ENCODE measurements at places on chromosomes 3 and 15.
A peak's percentile ranks its signal among the peaks of the same experiment; 100 is the strongest.

DNA sequence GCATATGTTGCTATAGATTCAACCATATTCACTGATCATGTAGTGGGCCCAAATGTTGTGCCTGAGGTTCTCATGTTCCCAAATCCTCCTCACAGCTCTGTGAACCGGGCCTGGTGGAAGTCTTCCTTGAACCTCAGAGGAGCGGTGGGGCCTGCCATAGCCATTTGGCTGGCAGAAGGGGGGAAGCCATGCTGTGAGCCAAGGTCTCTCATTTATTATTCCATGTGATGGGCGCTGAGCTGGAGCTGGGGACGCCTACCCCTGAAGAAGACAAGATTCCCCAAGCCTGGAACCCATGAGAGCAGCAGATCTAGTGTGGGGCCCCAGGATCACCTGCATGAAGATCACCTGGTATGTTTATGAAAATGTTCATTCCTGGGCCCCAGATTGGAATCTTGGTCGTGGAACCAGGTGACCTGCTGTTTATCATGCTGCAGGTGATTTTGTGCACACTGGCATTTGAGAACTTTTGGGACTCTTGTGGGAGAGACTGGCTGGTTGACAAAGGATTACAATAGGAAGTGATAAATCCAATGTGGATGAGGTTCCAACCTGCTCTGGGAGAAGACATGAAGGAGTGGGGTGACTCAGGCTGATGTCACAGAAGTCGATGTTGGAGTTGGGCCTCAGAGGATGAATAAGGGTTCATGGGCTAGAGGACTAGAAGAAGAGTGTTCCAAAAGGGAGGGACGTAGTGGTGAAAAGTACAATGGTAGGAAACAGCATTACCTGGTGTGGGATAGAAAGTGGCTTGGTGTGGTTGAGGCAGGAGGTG is 102.1 kb downstream of the ASB7 start:
- H3K4me3 ChIP-seq = no peak overlapping the region
- no peak for DNase-seq
- no peaks in the 10 kb centered on the region for H3K27me3 ChIP-seq
- H3K36me3 ChIP-seq = no peaks in the 10 kb centered on the region
- H3K4me1 ChIP-seq = no peaks in the 10 kb centered on the region

DNA sequence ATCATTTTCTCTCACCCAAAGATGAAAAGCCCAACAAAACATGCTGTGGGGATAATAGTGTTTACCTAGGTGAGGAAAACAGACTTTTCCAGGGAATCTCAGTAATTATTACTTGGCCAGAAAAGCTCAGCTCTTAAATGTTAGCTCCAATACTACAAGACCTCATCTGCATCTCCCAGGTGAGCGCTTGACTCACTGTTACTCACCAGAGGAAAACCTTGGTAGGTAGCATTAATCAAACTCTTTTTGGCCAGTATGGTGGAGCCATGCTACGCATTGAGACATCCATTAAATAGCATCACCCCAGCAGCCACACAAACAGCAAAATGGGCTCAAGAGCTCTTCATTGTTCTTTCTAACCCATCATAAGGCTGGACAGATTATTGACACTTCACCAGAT is 99.0 kb downstream of the TIGIT start:
- H3K36me3 ChIP-seq = no peaks in the 10 kb centered on the region
- no peak overlapping the region for H3K4me3 ChIP-seq
- H3K4me1 ChIP-seq = no peaks in the 10 kb centered on the region
- H3K27me3 ChIP-seq = no peaks in the 10 kb centered on the region
- no peak overlapping the region for H3K27ac ChIP-seq

- no peak overlapping the region for H3K4me3 ChIP-seq
- no peak overlapping the region for H3K27ac ChIP-seq
- no peak for DNase-seq
- no peaks in the 10 kb centered on the region for H3K27me3 ChIP-seq
- peaks cover 8% of the 10 kb centered on the region for H3K4me1 ChIP-seq
Measured at GRCh38 chr3:186383026-186383993, 21.3 kb upstream of the DGKG start.

DNA sequence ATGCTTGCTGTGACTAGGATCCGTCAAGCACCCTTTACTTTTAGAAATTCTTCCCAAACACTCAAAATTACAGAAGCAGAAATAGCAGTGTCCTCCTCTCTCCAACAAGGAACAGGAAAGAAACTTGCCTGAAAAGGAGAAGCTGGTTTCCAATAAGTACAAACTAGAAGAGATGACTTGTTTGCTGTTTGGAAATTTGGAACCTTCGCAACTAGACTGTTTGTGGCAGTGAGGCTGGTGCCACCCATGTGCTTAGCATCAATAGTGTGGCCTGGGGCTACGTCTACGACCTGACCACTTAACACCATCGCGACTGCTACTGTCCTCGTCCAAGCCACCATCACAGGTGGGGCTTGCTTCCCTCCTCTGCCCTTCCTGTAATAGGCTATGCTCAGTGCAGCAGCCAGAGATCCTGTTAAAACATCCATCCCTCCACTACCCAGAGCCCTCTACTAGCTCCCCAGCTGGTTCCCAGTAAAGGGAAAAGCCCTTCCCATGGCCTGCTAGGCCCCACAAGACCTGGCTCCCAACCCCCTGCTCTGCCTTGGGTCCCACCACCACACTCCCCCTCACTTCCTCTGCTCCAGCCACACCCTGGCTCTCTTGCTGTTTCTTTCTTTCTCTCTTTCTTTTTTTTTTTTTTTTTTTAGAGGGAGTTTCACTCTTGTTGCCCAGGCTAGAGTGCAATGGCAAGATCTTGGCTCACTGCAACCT is 52.6 kb upstream of the CCR2 start:
- H3K36me3 ChIP-seq = no peaks in the 10 kb centered on the region
- H3K4me1 ChIP-seq = no peaks in the 10 kb centered on the region
- no peak overlapping the region for H3K27ac ChIP-seq

GRCh38 chr15:62060896-62061280 is 641 bp upstream of the VPS13C start:
- peak overlapping the region; percentile 85 for H3K4me3 ChIP-seq
- H3K27me3 ChIP-seq = no peaks in the 10 kb centered on the region
- H3K27ac ChIP-seq = peak overlapping the region; percentile 92
- no peak for DNase-seq
- no peaks in the 10 kb centered on the region for H3K36me3 ChIP-seq

GRCh38 chr3:183281126-183281797 is 28.2 kb downstream of the B3GNT5 start:
- no peak overlapping the region for H3K4me3 ChIP-seq
- no peak overlapping the region for H3K27ac ChIP-seq
- no peak for DNase-seq
- no peaks in the 10 kb centered on the region for H3K27me3 ChIP-seq

GRCh38 chr15:51401872-51402517 is 60.5 kb downstream of the GLDN start:
- no peaks in the 10 kb centered on the region for H3K4me1 ChIP-seq
- H3K27ac ChIP-seq = no peak overlapping the region
- H3K27me3 ChIP-seq = no peaks in the 10 kb centered on the region
- no peaks in the 10 kb centered on the region for H3K36me3 ChIP-seq
- DNase-seq = no peak

GRCh38 chr3:32502118-32502945 is at the start of gene CMTM6:
TSS of gene CMTM6 (minus strand) at chr3:32502852. CDS start at chr3:32502745, 107 bp downstream.
- peak within 1 kb of the TSS; percentile 2 for H3K27ac ChIP-seq
- no peaks in the 10 kb centered on the region for H3K36me3 ChIP-seq
- no peaks in the 10 kb centered on the region for H3K27me3 ChIP-seq
- H3K4me3 ChIP-seq = peak within 1 kb of the TSS; percentile 67
- peaks cover 26% of the 10 kb centered on the region for H3K4me1 ChIP-seq

DNA sequence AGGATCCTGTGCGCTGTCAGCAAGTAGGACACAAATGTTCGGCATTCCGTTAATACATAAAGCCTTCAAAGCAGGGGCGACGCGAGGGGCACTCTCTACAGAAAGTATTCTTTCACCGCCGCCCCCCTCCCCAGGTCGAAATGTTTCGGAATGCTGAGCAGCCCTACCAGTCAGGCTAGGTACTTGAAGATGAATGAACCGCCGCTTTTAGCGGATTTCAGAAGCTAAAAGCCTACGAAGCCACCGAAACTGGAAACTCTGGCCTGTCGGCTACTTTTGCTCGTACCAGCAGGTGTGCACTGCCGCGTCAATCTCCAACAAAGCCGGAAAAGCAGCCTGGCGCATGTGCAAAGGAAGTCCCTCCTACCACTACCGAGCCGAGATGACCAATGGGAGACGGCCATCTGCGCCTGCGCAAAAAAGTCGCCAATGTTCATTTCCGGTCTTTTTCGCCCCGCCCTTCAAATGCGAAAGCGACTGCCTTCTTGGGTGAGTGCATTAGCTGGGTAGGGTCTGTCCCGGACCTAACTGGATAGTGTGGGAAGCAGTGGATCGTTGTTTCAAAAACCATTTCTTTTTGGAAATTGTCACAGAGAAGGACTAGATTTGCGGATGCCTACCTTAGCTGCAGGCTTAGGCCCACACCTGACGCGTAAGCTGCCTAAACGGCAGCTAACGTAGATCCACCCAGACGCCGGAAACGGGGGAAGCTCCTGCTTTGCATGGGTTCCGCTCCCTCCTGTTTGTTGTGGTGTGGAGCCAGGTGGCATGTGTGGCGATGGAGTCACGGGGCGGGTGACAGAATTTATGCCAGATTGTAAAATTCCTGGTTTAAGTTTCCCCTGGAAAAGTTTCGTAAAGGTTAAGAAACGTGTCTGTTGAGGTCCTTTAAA is at the start of gene WDR5B:
Gene WDR5B, minus strand, starts transcription at position 301 of the 893 bp plus-strand sequence. CDS start 534 bp downstream, outside the sequence.
- peak within 1 kb of the TSS; percentile 94 for H3K27ac ChIP-seq
- H3K36me3 ChIP-seq = no peaks in the 10 kb centered on the region
- H3K4me1 ChIP-seq = no peaks in the 10 kb centered on the region
- H3K27me3 ChIP-seq = no peaks in the 10 kb centered on the region

- peaks cover 8% of the 10 kb centered on the region for H3K4me1 ChIP-seq
- no peak overlapping the region for H3K4me3 ChIP-seq
- no peaks in the 10 kb centered on the region for H3K27me3 ChIP-seq
- no peak for DNase-seq
- H3K27ac ChIP-seq = no peak overlapping the region
Measured at GRCh38 chr3:54357301-54357700, 234.9 kb downstream of the CACNA2D3 start.

DNA sequence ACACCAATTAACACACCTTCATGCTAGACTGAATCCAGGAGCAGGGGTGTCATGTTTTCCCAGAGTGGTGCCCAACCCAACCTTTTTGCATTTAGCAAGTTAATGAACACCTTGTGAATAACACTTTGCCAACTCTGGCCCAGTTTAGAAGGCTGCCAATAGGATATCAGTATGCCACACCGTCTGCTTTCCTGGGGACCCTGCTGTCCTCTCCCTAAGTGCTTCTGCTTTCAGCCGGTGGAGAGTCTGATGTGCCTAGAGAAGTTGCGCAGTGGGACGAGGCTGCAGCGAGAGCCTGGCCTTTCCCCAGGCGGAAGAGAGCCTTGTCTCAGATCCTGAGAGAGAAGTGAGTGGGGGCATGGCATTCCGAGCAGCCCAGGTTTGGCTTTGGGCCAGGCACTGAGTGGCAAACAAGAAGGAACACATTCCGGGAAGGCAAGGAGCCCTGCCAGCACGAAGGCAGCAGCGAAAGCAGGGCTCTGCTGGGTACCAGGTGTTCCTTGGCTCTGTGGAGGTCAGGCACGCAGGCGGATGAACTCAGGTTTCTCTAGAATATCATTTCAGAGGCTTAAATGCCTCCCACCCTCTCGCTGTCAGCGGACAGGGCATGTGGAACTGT is 36.9 kb downstream of the SENP8 start:
- H3K27ac ChIP-seq = peak overlapping the region; percentile 60
- DNase-seq = no peak
- H3K4me3 ChIP-seq = peak overlapping the region; percentile 36
- no peaks in the 10 kb centered on the region for H3K27me3 ChIP-seq
- H3K36me3 ChIP-seq = no peaks in the 10 kb centered on the region
- no peaks in the 10 kb centered on the region for H3K4me1 ChIP-seq

DNA sequence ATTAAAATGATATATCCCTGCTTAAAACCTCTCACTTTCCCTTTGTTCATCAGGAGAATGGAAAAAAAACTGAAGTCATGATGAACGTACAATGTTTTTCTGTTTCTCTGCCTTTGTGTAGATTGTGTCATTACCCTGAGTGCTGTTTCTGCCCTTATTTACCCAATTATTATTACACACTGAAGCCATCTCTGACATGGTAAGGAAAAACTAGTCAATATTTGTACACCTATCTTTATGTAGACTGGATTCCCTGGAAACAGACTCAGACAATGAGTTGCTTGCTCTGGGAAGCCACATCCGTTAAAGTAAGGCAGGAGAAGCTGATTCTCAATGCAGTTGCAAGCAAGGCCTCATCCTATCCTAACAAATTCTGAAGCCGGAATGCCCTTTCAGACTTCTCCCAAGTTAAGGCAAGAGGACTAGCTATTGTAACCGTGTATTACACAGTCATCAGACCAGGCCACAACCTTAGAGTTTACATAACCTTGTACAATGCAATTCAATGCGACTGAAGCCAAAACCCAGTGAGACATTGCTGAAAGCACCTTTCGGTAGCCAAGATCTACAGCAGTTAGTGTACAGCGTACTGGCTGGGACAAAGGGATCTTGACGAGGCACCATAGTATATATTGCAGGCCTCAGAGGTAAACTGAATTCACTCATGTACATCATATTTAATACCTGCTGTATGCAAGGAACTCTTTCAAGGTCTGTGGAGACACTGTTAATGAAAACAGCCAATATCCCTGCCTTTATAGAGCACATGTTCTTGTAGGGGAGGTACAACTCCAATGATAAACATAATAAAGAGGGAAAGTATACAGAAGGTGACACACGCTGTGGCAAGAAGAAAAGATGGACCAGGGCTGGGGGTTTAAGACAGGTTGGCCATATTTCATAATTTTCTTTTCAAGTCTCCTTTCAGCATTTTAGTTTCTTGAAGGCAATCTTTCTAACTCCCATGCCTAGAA is 1040.8 kb upstream of the SEMA6D start:
- H3K4me3 ChIP-seq = no peak overlapping the region
- H3K4me1 ChIP-seq = no peaks in the 10 kb centered on the region
- no peak for DNase-seq
- no peaks in the 10 kb centered on the region for H3K27me3 ChIP-seq
- H3K27ac ChIP-seq = no peak overlapping the region

DNA sequence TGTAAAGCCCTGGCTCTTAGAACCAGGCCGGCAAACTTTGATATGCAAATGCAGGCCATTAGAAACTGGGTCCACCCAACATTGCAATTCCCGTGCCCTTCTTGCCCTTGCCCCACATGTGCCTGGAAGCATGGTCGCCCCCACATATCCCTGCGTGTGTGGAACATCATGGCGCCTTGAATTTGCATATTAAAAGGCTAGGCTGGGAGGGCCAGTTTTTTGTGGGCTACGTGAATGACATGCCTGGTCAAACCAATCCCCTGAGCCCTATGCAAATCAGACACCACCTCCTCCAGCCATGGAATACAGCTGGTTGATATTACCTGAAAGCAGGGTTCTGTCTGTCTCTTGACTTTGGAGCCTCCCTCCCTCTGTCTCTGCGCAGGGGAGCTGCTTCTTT is 58.7 kb upstream of the ARHGEF26 start:
- H3K27ac ChIP-seq = no peak overlapping the region
- no peak overlapping the region for H3K4me3 ChIP-seq
- no peaks in the 10 kb centered on the region for H3K27me3 ChIP-seq
- H3K36me3 ChIP-seq = no peaks in the 10 kb centered on the region

- H3K27me3 ChIP-seq = no peaks in the 10 kb centered on the region
- DNase-seq = no peak
- no peaks in the 10 kb centered on the region for H3K4me1 ChIP-seq
- no peak overlapping the region for H3K4me3 ChIP-seq
Measured at GRCh38 chr3:10522646-10523303, 17.4 kb upstream of the ATP2B2 start.

Measured in Caco-2 (cell line).